ENCODE measurements at places on chromosomes 6 and 20.

DNA sequence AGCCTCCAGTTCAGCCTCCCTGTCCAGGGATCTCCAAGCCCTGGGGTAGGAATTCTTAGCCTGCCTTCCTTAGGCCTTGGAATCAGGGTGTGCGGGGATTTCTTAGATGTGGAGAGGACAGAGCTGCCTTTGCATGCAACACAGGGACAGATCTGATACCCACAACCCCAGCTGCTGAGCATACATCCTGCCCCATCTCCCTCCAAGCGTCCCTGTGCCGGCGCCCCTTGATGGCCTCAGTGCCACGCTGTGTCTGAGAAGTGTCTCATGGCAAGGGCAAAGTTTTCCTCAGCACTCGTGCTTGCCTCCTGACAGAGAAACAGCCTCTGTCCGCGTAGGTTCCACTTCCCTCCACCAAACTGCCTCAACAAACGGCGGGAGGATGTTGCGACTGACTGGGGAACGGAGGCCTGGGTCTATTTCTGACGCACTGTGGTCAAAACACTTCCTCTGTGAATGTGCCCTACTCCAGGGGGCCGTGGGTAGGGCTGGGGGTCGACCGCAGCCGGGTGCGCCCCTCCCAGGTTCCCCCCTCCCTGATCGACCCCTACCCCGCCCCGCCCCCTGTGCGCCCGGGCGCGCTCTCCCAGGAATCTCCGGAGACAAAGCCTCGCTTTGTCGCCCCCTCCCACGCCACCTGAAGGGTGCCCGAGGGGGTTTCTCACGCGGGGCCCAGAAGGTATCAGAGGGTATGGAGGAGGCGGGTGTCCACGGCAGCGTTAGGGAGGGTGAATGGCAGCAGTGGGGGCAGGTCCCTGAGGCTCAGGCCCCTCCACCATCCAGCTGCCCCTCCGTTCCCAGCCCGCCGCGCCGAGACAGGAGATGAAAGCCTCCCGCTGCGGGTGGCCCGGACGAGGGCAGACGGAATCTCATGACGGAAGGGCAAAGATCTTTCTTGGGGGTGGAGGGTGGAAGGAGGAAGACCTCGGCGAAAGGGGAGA is 806 bp downstream of the MICAL1 start:
- no peak for DNase-seq

DNA sequence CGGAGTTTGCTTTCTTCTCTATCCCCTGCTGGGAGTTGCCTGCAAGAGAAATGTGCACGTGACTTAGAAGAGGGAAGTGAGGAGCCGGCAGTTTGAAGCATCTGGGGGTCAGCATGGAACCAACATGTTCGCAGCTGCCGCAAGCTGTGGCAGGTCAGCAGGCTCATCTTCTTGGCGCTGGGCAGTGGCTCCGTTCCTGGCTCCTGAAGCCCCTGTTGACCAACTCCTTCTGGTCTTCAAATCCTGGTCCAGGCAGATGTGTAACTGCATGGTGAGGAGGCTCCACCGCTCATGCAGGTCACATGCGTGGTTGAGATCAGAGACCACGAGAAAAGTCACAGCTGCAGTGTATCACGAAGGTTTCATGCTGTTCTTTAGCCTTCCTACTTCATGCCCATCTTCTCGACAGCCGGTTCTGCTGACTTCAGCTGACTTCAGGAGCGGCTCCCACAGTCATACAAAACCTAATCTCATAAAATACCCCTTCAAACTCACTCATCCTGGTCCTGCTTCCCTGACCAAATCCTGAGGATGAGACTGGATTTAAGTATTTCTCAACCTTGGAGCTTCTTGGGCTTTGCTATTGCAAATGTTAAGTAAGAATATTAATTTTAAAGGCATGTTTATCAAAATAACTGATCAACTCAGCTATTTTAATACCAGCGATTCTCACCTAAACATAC is 44.9 kb upstream of the BCAS1 start:
- DNase-seq, result no peak

- no peak for DNase-seq
Observed at GRCh38 chr6:123333000-123333756, 303.6 kb downstream of the TRDN start.

- no peak for DNase-seq
Observed at GRCh38 chr20:6916938-6917337, 149.5 kb downstream of the BMP2 start.

DNA sequence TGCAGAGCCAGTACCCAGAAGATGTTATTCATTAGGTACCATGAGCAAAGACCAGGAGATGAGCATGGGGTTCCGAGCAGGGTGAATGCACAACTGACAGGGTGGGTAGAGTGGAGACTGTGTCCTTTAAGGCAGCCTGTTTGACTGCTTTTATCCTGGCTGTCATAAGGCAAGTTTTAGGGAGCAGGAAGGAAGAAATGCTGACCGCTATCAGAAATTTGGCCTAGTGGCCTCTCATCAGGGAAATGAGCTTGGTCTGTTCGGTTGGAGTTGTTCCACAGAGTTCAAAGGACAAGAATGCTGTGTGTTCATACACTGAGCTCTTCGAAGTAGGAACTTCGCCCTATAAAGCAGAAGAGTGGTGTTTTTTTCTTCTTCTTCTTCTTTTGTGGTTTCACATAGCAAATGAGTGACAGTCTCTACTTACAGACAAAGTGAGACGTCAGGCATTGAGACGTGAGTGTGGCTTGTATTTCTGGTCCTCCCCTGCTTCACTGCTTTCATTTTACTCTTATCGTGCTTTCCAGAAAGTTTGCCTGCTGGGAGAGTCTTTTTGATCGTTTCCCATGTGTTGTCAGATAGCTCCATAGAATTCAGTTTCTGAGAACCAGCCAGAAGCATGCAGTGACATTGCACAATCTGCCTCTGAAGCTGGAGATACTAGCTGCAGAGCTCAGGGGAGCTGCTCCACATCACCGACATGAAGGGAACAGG is at the start of gene CASS4:
Gene CASS4, plus strand, starts transcription at position 502 of the 714 bp plus-strand sequence. Its CDS starts 199 bp downstream, at position 701.
- DNase-seq, result peak; percentile 57

GRCh38 chr6:89413006-89413400 is 930 bp upstream of the RRAGD start:
- DNase-seq, result no peak

DNA sequence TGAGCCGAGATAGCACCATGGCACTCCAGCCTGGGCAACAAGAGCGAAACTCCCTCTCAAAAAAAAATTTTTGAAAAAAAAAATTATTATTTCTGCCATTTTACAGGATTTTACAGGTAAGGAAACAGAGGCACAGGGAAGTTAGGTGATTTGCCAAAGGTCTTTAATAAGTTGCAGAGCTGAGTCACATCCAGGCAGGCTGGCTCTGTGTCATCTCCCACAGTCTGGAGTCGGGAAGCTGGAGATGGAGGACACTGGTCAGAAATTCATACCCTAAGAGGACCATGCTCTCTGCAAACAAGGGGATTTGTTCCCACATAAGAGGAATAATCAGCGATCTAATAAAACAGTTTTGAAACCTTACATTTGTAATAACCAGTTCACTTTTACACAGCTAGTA is 24.1 kb downstream of the HECA start:
- no peak for DNase-seq

GRCh38 chr6:49454787-49455709 is 8.0 kb downstream of the MMUT start:
- DNase-seq, result no peak

DNA sequence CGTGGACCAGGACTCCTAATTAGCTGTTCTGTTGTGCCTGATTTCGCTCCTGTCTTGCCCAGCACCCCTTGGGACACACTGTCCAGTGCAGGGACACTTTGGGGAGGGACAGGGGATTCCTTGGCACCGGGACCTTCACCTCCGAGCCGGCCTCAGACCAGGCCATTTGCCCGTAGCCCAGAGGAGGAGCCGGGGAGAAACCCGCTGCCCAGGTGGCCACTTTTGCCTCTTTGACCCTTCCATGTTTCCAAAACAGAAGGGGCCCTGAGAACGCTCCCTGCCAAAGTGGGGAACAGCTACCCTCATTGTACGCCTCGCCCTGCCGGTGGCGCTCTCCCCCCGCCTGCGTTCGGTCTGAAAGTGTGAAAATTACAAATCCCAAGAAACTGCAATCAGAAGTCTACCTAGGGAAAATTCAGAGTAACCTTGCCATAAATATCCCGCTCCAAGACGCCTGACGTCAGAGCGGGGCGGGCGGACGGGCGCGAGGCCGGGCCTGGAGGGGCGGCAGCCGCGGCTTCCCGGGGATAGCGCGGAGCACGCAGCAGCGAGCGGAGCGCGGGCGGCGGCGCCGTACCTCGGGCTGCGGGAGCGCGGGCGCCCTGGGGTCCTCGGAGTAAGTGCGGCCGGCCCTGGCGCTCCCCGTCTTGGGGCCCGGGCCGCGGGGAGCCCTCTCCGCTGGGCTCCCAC is at the start of gene DAAM2:
Gene DAAM2, plus strand, starts transcription at position 527 of the 690 bp plus-strand sequence. CDS start 63,927 bp downstream, outside the sequence.
- DNase-seq, result no peak

DNA sequence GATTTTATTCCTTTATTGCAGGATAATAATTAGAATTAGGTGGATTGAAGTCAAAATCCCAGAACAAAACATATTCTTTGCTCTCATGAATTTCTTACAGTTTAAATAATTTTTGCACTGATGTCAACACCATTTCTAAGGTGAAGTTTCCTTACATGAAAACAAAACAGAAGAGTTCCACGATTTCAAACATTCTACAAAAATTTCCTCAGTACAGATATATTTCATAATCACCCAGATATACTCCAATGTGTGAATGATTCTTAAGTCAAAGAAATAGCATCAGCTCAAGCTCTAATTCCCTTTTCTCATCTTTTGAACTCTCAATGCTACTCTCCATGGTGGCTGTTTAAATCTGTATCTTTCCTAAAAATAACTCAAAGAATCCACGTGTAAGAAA is 39.5 kb upstream of the THBS2 start:
- DNase-seq, result no peak
